ENCODE measurements at places on chromosomes 2 and 18.

- no peak for DNase-seq
Measured at GRCh38 chr2:226327830-226328229, 471.8 kb downstream of the IRS1 start.

- no peak for DNase-seq
Measured at GRCh38 chr2:205216580-205216979, 465.7 kb upstream of the NRP2 start.

GRCh38 chr2:119387381-119388129 is 20.8 kb downstream of the DBI start:
- no peak for DNase-seq

GRCh38 chr2:21404827-21405625 is 281.3 kb downstream of the TDRD15 start:
- DNase-seq, result no peak

Data from NCI-H2107 (cell line).